ENCODE measurements at places on chromosomes 16 and 17. TPM values are rescaled to one million over a fixed set of nuclear protein-coding genes. Genes with fewer than 3 reads are reported as not detected.

GRCh38 chr17:72719578-72720493 is 372.7 kb downstream of the SLC39A11 start:
- H3K27me3 ChIP-seq: no peaks in the 10 kb centered on the region
- H3K36me3 ChIP-seq: no peaks in the 10 kb centered on the region
- H3K4me1 ChIP-seq: peaks cover 29% of the 10 kb centered on the region

- no peaks in the 10 kb centered on the region for H3K36me3 ChIP-seq
- peaks cover 3% of the 10 kb centered on the region for H3K4me1 ChIP-seq
- DNase-seq: no peak
- H3K4me3 ChIP-seq: no peak overlapping the region
- no peaks in the 10 kb centered on the region for H3K27me3 ChIP-seq
Observed at GRCh38 chr17:63173903-63174302, 207.9 kb downstream of the TANC2 start.

Gene WFIKKN1
- 1.1 TPM for polyA plus RNA-seq

- no peaks in the 10 kb centered on the region for H3K4me1 ChIP-seq
- no peaks in the 10 kb centered on the region for H3K36me3 ChIP-seq
- H3K4me3 ChIP-seq: no peak overlapping the region
- no peak overlapping the region for H3K27ac ChIP-seq
- H3K27me3 ChIP-seq: no peaks in the 10 kb centered on the region
- no peak for DNase-seq
Observed at GRCh38 chr16:19928432-19928831, 43.8 kb upstream of the GPRC5B start.

DNA sequence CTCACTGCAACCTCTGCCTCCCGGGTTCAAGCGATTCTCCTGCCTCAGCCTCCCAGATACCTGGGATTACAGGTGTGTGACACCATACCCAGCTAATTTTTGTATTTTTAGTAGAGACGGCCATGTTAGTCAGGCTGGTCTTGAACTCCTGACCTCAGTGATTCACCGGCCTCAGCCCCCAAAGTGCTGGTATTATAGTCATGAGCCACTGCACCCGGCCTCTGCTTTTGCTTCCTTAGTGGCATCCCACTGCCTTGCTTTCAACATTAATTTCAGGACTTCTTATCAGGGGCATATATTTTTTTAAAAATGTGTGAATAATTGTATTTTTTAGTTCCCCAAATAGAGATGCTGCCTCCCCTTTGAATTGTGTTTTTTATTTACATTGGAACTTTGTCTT is 98.8 kb downstream of the SYCE1L start:
- H3K4me3 ChIP-seq: no peak overlapping the region
- H3K36me3 ChIP-seq: no peaks in the 10 kb centered on the region
- H3K27ac ChIP-seq: no peak overlapping the region
- H3K4me1 ChIP-seq: no peaks in the 10 kb centered on the region

Gene CAPN15
- polyA plus RNA-seq: 43.2 TPM

DNA sequence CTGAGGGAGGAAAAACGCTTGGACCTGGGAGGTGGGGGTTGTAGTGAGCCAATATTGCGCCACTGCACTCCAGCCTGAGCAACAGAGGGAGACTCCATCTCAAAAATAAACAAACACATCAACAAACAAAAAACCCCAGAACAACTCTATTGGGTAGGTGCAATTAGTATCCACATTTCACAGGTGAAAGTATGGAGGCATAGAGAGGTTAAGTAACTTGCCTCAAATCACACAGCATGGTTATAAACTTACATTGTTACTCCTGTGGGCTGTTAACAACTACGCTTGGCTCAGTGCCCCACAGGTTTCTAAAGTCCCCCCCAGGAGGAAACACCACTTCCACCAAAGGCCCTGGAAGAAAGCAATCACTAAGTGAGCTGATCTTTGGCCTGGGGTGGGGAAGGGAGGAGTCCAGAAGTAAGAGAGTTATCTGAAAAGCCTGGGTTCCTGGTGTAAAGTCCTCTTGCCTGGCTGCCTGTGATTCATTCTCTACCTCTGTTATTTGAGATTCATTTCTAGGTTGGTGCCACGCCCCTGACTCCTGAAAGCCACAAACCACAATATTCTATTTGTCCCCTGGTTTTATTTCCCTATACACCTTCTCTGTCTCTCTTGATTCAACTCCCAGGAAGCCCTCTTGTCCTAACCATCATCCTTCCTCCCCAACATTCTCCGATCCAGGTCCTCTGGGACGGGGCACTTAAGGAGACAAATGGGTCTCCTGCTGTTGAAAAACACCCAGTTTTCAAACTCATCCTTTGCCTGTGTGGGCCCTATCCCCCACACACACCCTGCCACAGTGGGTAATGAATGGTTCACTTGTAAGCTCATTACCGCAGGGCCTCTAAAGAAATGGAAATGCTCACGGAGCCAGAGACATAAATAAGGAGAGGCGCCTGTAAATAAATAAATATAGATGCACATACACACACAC is 195.4 kb downstream of the XYLT1 start:
- H3K4me1 ChIP-seq: peaks cover 20% of the 10 kb centered on the region
- H3K36me3 ChIP-seq: no peaks in the 10 kb centered on the region
- H3K27ac ChIP-seq: no peak overlapping the region

- H3K4me3 ChIP-seq: no peak overlapping the region
- peak overlapping the region; percentile 64 for H3K27ac ChIP-seq
- DNase-seq: no peak
- H3K27me3 ChIP-seq: peaks cover under 1% of the 10 kb centered on the region
Observed at GRCh38 chr17:77880711-77881450, 77.6 kb upstream of the TNRC6C start.

DNA sequence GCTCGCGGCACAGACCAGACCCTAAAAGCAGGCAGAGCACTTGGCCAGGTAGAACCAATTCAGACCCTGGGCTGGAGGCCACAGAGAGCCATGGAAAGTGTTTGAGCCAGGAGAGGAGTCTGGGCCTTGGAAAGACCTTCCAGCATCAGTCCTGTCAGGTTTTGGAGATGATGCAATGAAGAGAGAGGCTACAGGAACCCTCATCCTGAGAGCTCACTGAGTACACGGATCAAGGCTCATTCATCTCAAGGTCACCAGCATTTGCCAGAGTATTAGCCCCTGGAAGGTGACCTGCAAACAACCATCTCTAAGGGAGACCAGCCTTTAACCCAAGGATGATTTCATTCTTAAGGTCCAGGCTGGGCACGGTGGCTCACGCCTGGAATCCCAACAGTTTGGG is 27.8 kb downstream of the TLE7 start:
- H3K36me3 ChIP-seq: no peaks in the 10 kb centered on the region
- H3K27ac ChIP-seq: no peak overlapping the region
- H3K4me1 ChIP-seq: peaks cover 7% of the 10 kb centered on the region
- H3K4me3 ChIP-seq: no peak overlapping the region
- DNase-seq: no peak
- H3K27me3 ChIP-seq: peaks cover 7% of the 10 kb centered on the region

DNA sequence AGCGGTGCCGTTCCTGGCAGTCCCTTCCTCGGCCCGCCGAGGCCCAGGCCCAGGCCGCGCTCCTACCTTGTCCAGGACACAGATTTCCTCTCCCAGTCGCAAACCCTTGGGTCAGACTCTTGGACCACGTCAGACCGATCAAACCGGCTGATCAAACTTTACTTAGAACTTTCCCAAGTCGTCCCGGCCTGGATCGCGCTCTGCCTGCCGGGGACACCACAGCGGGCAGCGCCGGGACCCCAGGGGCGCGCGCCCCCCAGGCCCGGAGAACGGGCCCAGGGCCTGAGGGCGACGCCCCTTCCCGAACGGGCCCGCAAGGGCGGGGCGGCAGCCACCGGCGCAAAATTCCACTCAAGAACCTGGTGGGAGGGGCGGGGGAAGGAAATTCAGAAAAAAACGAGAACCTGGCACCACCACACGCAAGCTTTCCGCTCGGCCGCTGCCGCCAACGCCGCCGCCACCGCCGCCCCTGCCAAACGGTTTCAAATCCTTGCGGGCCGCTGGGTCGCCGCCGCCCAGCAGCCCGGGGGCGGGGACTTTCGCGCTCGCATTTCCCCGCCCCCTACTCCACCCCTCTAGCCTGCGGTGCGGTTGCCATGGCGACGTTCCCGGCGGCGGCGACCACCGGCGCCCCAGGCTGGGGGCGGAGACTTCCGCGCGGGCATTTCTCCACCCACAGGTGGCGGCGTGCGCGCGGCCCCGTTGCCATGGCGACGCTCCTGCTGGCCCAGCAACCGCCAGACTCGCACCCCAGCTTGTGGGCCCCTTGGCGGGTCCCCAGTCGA is at the start of gene CEP112:
CEP112 (minus strand) TSS at position 541 of the 785 bp plus-strand sequence.
- H3K4me3 ChIP-seq: peak within 1 kb of the TSS; percentile 71
- H3K27me3 ChIP-seq: no peaks in the 10 kb centered on the region
- peaks cover 16% of the 10 kb centered on the region for H3K4me1 ChIP-seq
- H3K27ac ChIP-seq: peak within 1 kb of the TSS; percentile 79
- DNase-seq: peak; percentile 96

DNA sequence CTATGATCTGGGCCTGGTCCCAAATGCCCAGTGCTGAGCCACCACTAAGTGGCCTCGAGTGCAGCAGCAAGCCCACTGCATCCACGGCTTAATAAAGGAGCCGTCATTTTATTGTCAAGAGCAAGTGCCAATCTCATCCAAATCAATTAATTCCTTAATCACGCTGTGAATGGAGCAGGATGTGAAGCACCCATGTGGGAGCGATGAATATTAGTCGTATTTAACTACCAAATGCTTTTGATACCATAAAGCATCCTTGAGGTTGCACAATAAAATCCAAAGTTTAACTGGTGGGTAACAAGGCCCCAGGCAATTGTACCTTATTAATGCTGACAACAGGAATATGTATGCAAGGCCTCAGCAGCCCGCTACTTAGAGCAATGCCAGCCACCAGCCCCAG is 226.0 kb upstream of the C16orf82 start:
- no peak overlapping the region for H3K4me3 ChIP-seq
- no peaks in the 10 kb centered on the region for H3K4me1 ChIP-seq

Gene PLCG2
- polyA plus RNA-seq: 7.7 TPM

- DNase-seq: no peak
- H3K4me1 ChIP-seq: no peaks in the 10 kb centered on the region
- H3K4me3 ChIP-seq: no peak overlapping the region
- H3K27me3 ChIP-seq: no peaks in the 10 kb centered on the region
- H3K27ac ChIP-seq: no peak overlapping the region
Observed at GRCh38 chr16:4880006-4880580, 32.8 kb downstream of the UBN1 start.

Gene CES5A
- polyA plus RNA-seq: 0.95 TPM

Gene KRT24
- polyA plus RNA-seq: not detected

Gene LGALS9B
- polyA plus RNA-seq: not detected

DNA sequence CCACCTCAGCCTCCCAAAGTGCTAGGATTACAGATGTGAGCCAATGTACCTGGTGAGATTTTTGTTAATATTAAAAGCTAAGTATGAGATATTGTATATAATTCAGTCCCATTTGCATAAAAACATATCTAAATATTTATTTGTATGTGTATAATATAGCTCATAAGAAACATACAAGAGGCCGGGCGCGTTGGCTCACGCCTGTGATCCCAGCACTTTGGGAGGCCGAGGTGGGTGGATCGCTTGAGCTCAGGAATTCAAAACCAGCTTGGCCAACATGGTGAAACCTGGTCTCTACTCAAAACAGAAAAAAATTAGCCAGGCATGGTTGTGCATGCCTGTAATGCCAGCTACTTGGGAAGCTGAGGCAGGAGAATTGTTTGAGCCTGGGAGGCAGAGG is 16.8 kb upstream of the BCO1 start:
- no peak for DNase-seq
- H3K27me3 ChIP-seq: no peaks in the 10 kb centered on the region
- H3K4me3 ChIP-seq: no peak overlapping the region
- no peak overlapping the region for H3K27ac ChIP-seq
- H3K4me1 ChIP-seq: peaks cover 4% of the 10 kb centered on the region

- peaks cover 48% of the 10 kb centered on the region for H3K4me1 ChIP-seq
- peaks cover 80% of the 10 kb centered on the region for H3K36me3 ChIP-seq
- DNase-seq: no peak
- no peaks in the 10 kb centered on the region for H3K27me3 ChIP-seq
Observed at GRCh38 chr16:1772362-1772907, at the start of gene EME2. TSS of gene EME2 (plus strand) at chr16:1772810. CDS start at chr16:1773228, 418 bp downstream.

- H3K36me3 ChIP-seq: peaks cover 85% of the 10 kb centered on the region
- H3K4me1 ChIP-seq: no peaks in the 10 kb centered on the region
- H3K27me3 ChIP-seq: no peaks in the 10 kb centered on the region
- H3K27ac ChIP-seq: no peak overlapping the region
- H3K4me3 ChIP-seq: no peak overlapping the region
- DNase-seq: no peak
Observed at GRCh38 chr16:1571012-1571671, 37.7 kb downstream of the TMEM204 start.

DNA sequence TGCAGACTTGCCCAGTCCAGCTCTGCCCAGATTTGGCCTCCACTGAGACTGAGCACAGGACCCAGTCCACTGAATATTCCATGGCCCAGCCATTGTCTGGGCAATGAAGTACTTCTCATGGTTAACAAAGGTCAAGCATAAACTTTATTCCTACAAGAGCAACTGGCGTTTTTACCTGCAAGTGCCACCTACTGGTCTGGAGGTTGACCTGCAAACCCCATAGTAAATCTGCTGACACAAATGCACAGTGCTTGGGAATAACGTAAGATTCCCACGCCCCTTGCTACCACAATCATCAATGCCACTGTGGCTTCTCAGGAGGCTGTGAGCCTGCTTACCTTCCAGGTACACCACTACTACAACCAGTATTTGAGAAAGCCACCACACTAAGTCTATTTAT is 170.2 kb downstream of the CEP112 start:
- no peaks in the 10 kb centered on the region for H3K36me3 ChIP-seq
- H3K27me3 ChIP-seq: no peaks in the 10 kb centered on the region
- H3K4me1 ChIP-seq: no peaks in the 10 kb centered on the region
- DNase-seq: no peak

GRCh38 chr17:60353773-60354172 is 38.2 kb downstream of the USP32 start:
- H3K27ac ChIP-seq: no peak overlapping the region
- no peak for DNase-seq
- no peaks in the 10 kb centered on the region for H3K36me3 ChIP-seq
- no peaks in the 10 kb centered on the region for H3K27me3 ChIP-seq
- no peak overlapping the region for H3K4me3 ChIP-seq

- no peak overlapping the region for H3K27ac ChIP-seq
- no peak overlapping the region for H3K4me3 ChIP-seq
- peaks cover 15% of the 10 kb centered on the region for H3K36me3 ChIP-seq
- H3K4me1 ChIP-seq: peaks cover 16% of the 10 kb centered on the region
Observed at GRCh38 chr16:72012607-72013006, 4.1 kb downstream of the DHODH start.

DNA sequence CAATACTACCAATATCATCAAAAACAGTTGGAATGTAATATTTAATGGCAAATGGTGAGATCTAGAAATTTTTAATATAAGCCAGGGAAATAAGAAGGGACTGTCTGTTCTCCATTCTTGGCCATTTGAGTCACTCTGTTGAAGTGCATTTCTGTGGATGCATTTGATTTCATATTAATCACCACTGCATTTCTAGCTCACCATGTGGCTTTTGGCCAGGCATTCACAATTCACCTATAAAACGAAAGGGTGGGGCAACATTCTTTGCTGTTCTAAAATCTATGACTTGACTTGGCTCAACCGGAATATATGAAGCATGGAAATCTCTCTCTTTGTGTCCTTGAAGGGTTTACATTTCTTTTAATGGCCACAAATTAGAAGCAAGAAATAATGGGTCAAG is 483.0 kb downstream of the SLC39A11 start:
- no peaks in the 10 kb centered on the region for H3K36me3 ChIP-seq
- H3K27me3 ChIP-seq: no peaks in the 10 kb centered on the region
- H3K27ac ChIP-seq: no peak overlapping the region

Measured in spinal cord (tissue), 10 donors.